Stimulated activated CD4-positive, alpha-beta T cell treated with anti-CD3 and anti-CD28 coated beads, TNF-alpha, amount 100 ng/mL, for 48 hours (primary cell): ENCODE measurements at places on chromosomes 3 and 15.

DNA sequence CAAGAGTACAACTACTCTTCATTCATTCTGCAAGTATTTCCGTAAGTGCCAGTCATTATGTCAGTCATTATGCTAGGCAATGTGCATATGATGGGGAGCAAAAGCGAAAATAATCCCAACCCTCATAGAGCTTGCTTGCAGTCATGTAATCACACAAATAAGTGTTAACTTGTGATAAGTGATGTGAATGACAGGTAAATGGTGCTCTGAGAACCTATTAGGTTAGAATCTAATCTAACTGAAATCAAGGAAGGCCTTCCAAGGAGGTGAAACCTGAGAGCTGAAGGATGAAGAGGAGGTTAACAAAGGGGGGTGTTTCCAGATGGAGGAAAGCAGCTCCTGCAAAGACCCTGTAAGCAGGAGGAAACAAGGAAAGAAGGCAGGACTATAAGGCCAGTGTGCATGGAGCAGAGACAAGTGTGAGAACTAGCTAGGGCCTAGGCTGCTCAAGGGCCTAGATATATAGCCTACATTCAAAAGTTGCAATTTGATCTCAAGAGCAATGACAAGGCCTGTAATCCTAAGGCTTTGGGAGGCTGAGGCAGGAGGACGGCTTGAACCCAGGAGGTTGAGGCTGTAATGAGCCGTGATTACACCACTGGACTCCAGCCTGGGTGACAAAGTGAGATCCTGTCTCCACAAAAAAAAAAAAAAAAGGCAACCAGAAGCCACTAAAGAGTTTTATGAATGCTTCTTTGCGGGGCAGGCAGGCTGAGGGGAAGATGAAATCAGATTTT lies 5.3 kb downstream of the PTPN9 start:
- DNase-seq, result no peak

- DNase-seq, result no peak
Measured at GRCh38 chr3:178686826-178687225, 150.6 kb downstream of the KCNMB2 start.

DNA sequence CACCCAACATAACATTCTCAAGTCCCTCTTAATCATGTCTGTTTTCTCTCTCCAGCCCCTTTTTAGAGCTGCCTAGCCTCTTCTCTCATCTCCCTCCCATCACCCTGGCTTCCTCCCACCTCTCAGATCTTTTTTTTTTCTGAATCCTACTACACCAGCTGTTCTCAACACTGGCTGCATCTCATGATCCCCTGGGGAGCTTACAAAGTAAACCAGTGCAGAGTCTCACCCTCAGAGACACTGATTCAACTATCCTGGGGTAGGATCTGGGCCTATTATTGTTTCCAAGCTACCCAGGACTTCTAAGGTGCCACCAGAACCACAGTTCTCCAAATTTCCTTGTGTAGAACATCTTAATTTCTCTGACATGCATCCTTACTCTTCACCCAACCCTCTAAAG lies 50.3 kb upstream of the ACAN start:
- no peak for DNase-seq

DNA sequence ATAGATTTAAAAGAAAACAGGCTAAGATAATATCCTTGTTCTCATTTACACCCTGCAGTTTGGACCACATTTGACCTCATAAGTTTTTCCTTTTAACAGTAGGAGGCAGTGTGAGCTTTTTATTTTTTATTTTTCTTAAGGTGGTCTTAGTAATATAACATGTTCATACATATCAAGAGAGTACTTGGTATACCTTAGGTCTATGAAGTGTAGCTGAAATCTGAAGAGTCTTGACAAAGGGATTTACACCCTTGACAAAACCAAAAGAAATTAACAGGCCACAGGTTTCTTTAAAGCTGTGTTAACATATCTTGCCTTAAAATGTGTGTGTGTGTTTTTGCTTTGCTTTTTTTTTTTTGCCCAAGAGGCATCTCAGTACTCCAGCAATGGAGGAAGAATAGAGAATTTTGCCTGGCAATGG lies 3.2 kb downstream of the RAP2B start:
- DNase-seq, result no peak

- no peak for DNase-seq
Measured at GRCh38 chr3:179398574-179399231, 51.2 kb downstream of the MFN1 start.

DNA sequence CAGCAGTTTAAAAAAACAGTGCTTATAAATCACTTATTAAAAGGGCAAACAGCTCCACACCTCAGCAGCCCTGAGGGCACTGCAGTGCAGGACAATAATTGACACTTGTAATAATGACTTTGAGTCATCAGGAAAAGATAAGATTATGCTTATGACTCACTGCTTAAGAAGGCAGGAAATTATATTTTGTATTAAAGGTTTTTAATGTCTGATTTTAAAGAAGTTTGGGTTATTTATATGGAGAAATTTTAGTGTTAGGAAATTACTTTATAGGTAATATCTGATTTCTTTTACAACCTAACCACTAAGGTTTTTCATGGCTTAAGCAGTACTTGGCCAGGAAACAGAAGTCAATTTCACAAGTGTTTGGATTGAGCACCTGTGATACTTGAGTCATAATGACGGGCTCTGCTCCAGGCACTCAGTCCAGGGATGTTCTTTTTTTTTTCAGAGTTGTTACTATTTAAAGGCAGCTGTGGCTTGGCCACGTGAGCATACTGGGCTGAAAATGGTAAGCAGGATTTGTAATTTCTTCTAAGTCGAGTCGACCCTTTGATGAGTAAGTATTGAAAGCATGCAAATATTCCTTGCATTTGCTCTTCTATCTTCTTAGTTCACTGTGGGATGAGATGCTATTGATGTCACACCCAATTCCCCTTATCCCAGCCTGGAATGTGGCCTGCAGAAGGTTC lies 21.6 kb upstream of the SLC6A20 start:
- no peak for DNase-seq

GRCh38 chr3:5057272-5057671 lies 64.8 kb upstream of the ARL8B start:
- DNase-seq, result no peak

DNA sequence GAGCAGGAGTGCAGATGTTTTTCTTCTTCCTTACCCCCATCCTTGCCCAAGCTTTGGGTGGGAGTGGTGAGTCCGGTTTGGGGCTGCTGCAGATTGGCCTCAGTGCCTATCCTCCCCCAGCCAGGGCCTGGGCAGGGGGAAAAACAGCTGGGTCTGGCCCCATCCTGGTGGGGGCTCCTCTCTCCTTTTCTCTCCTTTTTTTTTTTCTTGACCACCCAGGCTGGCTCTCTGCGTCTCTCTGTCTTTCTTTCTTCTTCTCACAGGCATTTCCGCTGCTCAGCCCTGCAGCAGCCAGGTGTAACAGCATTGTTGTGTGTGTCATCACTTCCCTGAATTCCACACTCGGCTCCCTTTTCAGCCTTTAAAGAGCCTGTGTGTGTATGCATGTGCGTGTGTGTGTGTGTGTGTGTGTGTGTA lies 2.0 kb downstream of the FOXL2NB start:
- DNase-seq, result no peak

DNA sequence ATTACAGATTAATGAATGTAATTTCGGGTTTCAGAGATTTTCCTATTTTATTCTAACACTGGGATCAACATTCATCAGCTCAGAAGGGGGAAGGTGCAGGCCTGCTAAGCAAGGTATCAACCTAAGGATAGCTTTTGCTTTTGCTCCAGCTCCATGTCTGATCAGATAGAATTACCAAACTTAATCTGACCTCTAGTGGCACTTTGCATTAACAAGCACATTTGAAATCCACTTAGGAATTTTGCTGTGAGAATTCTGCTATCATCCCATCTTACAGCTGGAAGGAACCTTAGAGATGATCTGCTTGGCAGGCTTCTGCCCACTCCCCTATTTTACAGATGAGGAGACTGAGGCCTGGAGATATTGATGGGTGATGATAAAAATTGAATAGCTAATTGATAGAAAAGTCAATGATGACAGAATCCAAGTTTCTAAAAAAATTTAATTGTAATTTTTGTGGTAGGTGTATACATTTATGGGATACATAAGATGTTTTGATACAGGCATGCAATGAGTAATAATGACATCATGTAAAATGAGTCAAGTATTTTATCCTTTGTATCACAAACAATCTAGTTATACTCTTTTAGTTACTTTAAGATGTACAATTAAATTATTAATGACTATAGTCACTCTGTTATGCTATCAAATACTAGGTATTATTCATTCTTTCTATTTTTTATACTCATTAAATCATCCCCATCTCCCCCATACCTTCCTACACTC lies 209.2 kb upstream of the ZPLD1 start:
- DNase-seq, result no peak

DNA sequence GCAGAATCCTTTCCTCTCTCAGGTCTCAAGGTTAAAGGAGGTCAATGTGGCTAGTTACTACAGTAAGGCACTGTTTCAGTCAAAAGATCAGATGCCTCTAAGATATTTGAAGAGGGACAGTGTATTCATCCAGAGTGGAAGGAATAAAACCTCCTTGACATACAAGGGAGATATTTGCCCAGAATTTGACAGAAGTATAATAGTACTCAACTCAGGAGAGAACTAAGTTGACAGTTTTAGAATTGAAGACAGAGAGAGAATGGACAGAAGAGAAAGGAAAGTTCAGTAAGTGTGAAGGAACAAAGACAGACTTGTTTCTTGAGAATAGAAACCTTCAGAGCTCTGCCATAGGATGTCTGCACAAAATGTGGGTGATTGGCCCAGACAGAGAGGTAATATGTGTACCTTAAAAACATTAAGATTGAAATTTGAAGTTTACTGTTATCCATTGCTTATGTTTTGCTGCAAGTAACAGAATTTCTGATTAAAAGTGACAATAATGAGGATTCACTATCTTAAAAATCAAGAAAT lies 507.1 kb downstream of the IGSF11 start:
- DNase-seq, result no peak

GRCh38 chr3:150362515-150363302 lies 45.4 kb upstream of the TSC22D2 start:
- DNase-seq, result no peak
